ENCODE measurements at places on chromosomes 11 and 22.
A peak's percentile ranks its signal among the peaks of the same experiment; 100 is the strongest.

DNA sequence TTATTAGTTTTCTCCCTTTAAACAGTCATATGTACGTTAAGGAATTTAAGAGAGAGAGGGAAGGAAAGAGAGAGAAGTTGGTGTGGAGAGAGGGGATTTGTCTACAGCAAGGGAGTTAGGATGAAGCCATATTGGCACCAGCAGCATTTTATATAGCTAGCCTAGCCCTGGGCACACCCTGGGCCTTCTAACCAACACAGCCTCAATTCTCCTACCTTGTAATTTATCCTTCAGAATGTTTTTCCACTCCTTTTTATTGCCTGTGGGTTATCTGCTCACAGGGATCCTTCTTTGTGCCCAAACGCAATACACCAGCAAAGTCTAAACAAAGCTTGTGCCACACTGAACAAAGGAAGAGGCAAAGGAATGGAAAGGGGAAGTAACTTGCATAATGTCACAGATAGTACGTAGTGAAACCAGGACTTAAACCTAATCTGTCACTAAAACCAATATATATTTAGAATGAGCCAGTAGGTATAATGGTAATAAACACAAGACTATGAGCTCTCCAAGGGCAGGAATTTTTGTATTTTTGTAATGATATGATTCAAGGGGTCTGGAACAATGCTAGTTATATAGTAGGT is 613.8 kb upstream of the TENM4 start:
- no peak for DNase-seq

- no peak for DNase-seq
Measured at GRCh38 chr11:130162733-130163132, 3.2 kb downstream of the ST14 start.

- no peak for DNase-seq
Measured at GRCh38 chr11:74818283-74818946, 69.8 kb downstream of the RNF169 start.

GRCh38 chr11:72267956-72268617 is 24.1 kb upstream of the PHOX2A start:
- no peak for DNase-seq

GRCh38 chr22:50174382-50175190 is 4.1 kb downstream of the PANX2 start:
- no peak for DNase-seq

DNA sequence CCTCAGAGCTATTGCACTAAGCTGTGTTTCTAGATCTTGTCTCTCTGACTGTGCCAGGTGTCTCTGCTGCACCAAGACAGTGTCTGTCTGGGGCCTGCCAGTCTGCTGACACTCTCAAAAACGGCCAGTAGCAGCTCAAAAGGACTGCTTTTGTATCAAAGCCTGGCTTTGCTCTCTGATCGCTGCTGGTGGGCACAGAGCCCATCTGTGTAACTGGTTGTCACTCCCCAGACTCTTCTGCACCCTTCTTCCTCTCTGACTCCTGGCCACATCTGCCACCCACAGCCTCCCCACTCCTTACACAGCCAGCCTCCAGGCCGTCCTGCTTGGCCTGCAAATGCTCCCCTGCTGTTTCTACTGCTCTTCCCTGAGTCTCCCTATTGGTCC is 26.5 kb downstream of the MED15 start:
- no peak for DNase-seq

- no peak for DNase-seq
Measured at GRCh38 chr22:19197997-19198865, 19.7 kb upstream of the SLC25A1 start.

DNA sequence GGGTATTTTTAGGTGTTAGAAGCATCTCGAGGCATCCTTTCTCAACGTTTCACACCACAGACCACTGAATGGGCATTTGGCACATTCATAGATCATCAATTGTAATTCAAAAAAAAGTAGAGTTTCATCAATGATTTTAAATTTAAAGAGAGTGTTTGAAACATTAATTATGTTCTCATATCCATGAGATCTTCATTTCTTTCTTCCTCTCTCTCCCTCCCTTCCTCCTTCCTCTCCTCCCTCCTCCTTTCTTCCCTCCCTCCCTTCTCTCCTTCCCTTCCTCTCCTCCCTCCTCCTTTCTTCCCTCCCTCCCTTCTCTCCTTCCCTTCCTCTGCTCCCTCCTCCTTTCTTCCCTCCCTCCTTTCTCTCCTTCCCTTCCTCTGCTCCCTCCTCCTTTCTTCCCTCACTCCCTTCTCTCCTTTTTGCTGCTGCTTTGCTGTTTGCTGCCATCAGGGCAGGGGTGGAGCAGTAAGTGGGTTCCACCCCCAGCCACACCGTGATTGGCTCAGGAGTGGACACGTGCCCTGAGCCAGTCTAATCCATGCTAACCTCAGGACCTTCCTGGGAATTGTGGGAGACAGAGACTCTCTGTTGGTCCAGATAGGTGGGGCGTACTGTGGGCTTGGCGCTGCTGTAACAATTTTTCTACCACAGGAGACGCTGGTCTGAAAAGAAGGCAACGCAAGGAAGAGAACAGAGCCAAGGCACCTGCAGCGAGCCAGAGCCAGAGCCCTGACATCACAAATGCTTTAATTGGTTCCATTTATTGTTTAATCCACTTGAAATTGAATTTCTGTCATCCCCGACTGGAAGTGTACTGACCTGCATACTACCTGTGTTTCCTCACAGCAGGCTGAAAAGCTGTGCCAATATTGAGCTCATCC is 33.7 kb upstream of the APOBEC3A start:
- peak; percentile 80 for DNase-seq

- DNase-seq: no peak
Measured at GRCh38 chr11:10436224-10436623, 18.8 kb upstream of the AMPD3 start.

- no peak for DNase-seq
Measured at GRCh38 chr11:36149538-36150242, 139.5 kb downstream of the COMMD9 start.

GRCh38 chr11:78927511-78927910 is 352.8 kb upstream of the NARS2 start:
- DNase-seq: no peak

GRCh38 chr11:119726585-119727522 is 2.1 kb downstream of the NECTIN1 start:
- no peak for DNase-seq

DNA sequence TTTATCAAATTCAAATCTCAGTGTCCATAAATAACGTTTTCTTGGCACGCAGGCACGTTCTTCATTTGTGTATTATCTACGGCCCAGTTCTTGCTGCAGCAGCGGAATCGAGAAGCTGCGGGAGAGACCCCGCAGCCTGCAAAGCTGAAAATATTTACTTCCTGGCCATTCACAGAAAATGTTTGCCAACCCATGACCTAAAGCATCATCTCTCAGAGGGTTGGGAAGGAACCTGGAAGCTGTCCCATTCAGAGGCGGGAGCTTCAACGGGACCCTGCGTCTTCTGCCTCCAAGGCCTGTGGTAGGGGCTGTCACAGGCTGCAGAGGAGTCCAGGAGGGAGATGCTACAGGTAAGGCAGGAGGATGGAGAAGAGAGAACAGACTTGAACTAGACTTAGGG is 319.2 kb downstream of the MN1 start:
- no peak for DNase-seq

- no peak for DNase-seq
Measured at GRCh38 chr11:42237701-42238235, 778.3 kb upstream of the LRRC4C start.

DNA sequence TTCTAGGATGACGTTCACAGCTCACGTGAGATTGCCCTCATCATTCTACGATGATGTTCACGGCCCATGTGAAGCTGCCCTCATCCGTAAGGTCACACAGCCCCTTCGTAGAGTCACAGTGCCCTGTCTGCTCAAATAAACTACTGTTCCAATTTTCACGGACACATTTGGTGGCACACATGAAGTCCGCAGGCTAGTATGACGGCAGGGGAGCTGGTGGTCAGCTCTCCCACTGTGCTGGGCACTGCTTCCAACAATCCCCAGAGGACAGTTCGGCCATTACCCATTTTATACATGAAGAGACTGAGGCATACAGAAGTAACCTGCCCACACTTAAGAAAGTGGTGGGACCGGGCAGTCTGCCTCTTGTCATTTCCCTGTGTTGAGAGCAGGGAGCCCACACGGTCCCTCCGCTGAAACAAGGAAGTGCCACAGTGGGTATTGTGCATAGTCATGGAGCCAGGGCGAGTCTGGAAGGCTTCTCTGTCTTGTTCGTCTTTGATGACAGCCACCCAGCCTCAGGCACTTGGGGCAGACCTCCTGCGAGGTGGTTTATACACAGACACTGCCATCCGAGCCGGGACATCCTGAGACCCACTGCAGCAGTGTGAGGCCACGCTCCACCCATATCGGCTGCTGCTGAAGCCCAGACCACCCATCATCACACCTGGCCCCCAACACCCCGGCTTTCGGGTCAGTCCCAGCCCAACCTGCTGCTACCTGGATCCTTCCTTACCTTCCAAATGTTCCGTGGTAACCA is 114.3 kb downstream of the PHF21B start:
- DNase-seq: no peak

DNA sequence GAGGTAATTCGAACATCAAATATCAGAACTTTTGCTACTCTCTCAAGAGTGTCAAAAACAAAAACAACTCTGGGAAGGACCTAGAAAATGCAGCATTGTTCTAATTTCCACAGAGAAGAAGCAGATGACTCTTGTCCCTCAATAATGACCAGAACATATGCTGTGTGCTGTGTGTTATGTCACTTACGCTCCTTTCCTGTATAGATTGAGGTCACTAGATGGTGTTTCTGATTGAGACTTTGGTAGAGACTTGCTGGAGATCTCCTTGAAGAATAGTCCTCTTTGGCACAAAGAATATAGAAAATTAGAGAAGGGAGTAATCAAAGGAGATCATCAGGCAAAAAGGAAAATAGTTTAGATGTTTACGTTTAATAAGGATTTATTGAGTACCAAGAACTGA is 2.3 kb upstream of the SIK3 start:
- no peak for DNase-seq

GRCh38 chr11:47766509-47767227 is 473 bp downstream of the FNBP4 start:
- no peak for DNase-seq

GRCh38 chr22:36211237-36211861 is 9.7 kb upstream of the APOL4 start:
- no peak for DNase-seq

DNA sequence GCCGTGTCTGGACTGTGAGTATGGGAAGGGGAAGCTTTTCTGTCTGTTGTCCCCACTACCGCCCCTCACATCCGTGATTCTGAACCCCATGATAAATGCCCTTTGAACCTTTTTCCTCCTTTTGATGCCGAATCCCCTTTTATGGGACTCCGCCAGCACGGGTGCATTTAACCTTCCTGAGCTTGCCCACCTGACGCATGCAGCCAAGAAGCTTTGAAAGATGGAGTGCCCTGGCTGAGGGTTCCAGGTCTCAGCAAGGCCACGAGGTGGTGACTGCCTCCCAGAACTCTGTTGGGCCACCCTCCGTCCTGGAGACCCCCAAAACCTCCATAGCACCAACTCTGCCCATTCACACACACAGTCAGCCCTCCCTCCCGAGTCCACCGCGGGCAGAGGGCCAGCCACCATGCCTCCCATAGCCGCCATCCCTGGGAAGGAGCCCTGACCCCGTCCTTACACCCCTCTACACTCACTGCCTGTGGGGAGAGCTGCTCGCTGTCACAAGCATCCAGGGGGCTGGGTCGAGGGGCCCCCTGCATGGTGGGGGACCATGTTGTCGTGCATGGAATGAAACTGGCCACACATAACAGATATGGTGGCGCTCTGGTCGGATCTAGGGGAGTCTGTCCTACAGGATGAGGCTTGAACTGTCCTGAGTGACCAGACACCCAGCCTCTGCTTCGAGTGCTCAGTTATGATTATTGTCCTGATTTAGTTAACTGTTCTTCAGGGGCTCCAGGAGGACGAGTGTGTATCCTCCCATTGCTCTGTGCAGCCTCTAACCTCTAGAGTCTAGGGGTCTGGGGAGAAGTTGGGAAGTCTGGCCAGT is 822 bp upstream of the COMT start:
- DNase-seq: no peak
